Activated T-cell treated with anti-CD3 and anti-CD28 coated beads, Interleukin-2, amount 50 U/mL, for 24 hours (primary cell): ENCODE measurements at places on chromosomes 2 and 18.
A peak's percentile ranks its signal among the peaks of the same experiment; 100 is the strongest.

GRCh38 chr18:73636355-73636754 lies 511.3 kb downstream of the FBXO15 start:
- DNase-seq: no peak
- no peak overlapping the region for H3K27ac ChIP-seq
- no peak overlapping the region for H3K4me3 ChIP-seq
- H3K27me3 ChIP-seq: no peaks in the 10 kb centered on the region
- H3K36me3 ChIP-seq: no peaks in the 10 kb centered on the region
- no peaks in the 10 kb centered on the region for H3K4me1 ChIP-seq

DNA sequence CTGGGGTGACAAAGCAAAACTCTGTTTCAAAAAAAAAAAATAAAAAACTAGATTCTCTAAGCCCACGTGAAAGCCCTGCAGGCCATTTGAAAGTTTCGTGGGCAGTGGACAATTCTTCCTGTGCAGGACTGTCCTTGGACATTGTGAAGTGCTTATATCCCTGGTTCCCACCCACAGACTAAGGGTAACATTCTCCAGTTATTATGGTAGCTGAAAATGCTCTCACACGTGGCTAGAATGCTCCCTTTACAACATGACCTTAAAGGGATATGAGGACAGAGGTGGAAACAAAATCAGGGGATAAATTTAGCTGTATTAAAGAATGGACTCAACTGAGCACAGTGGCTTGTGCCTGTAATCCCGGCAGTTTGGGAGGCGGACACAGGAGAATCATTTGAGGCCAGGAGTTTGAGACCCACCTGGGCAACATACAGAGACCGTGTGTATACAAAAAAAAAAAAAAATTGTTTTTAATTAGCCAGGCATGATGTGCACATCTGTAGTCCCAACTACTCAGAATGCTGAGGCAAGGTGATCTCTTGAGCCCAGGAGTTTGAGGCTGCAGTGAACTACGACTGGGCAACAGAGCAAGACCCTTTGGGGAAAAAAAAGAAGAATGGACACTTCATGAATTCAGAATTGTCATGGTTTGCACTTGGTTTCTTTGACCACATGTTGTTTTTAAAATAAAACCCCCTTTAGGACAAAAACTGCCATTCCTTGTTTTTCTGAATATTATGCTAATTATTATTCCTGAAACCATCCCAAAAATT lies 167.9 kb downstream of the MGAT5 start:
- peaks cover 16% of the 10 kb centered on the region for H3K4me1 ChIP-seq
- DNase-seq: no peak
- H3K36me3 ChIP-seq: peaks cover 72% of the 10 kb centered on the region

DNA sequence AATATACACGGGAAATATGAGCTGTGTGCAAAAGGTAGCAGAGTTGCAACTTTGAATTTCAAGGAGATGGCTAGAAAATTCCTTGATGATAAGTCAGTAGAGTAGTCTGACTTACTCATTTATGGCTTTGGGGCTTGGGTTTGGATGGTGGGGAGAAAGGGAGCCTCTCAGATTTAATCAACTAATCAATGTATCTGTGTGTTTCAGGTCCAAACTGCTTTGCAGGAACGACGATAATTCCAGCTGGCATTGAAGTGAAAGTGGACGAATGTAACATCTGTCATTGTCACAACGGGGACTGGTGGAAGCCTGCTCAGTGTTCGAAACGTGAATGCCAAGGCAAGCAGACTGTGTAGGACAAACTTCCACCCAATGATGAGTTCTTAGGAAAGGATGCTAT lies 164.6 kb downstream of the VWC2L start:
- H3K27me3 ChIP-seq: peaks cover 8% of the 10 kb centered on the region
- no peak for DNase-seq
- no peaks in the 10 kb centered on the region for H3K36me3 ChIP-seq
- no peak overlapping the region for H3K27ac ChIP-seq
- no peak overlapping the region for H3K4me3 ChIP-seq

GRCh38 chr2:172693529-172694455 lies 41.9 kb upstream of the RAPGEF4 start:
- H3K4me3 ChIP-seq: no peak overlapping the region
- no peak for DNase-seq
- peak overlapping the region; percentile 72 for H3K27ac ChIP-seq
- H3K36me3 ChIP-seq: no peaks in the 10 kb centered on the region
- peaks cover 43% of the 10 kb centered on the region for H3K4me1 ChIP-seq
- no peaks in the 10 kb centered on the region for H3K27me3 ChIP-seq

GRCh38 chr2:158172719-158173118 lies 71.0 kb downstream of the UPP2 start:
- H3K27me3 ChIP-seq: peaks cover 22% of the 10 kb centered on the region
- H3K36me3 ChIP-seq: no peaks in the 10 kb centered on the region
- H3K4me3 ChIP-seq: no peak overlapping the region
- H3K27ac ChIP-seq: no peak overlapping the region
- DNase-seq: no peak

DNA sequence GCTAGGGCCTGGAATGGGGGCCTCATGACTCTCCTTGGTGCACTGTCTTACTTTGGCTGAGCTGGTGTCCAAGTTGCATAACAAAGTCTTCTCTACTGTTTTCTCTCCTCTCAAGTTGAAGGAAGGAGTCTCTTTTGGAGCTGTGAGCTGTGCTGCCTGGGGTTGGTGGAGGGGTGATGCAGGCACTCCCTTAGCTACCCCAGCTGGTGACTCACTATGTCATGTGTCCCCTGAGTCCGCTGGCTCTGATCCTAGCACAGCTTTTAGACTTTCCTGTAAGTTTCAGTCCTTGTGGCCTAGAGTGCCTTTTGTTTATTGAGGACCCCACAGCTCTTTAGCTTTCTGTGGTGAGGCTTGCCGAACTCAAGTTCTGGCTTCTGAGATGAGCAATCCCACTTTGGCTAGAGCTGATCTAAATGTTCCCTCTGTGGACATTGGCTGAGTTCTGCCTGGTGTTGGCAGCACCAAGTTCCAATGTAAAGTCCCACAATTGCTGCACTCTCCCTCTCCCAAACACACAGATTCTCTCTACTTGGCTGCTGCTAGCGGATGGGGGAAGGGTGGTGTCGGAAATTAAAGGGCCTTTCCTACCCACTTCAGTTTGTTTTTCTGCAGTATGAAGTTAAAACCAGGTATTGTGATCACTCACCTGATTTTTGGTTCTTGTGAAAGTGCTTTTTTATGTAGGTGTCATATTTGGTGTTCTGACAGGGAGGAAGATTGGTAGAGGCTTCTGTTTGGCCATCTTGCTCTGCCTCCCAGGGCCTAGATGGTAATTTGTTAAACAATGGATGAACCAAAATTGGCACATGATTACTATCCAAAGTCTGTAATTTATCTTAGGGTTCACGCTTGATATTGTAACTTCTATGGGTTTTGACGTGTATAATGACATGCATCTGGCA lies 83.2 kb downstream of the COMMD1 start:
- no peak overlapping the region for H3K27ac ChIP-seq
- no peak overlapping the region for H3K4me3 ChIP-seq
- no peaks in the 10 kb centered on the region for H3K27me3 ChIP-seq
- H3K4me1 ChIP-seq: no peaks in the 10 kb centered on the region

DNA sequence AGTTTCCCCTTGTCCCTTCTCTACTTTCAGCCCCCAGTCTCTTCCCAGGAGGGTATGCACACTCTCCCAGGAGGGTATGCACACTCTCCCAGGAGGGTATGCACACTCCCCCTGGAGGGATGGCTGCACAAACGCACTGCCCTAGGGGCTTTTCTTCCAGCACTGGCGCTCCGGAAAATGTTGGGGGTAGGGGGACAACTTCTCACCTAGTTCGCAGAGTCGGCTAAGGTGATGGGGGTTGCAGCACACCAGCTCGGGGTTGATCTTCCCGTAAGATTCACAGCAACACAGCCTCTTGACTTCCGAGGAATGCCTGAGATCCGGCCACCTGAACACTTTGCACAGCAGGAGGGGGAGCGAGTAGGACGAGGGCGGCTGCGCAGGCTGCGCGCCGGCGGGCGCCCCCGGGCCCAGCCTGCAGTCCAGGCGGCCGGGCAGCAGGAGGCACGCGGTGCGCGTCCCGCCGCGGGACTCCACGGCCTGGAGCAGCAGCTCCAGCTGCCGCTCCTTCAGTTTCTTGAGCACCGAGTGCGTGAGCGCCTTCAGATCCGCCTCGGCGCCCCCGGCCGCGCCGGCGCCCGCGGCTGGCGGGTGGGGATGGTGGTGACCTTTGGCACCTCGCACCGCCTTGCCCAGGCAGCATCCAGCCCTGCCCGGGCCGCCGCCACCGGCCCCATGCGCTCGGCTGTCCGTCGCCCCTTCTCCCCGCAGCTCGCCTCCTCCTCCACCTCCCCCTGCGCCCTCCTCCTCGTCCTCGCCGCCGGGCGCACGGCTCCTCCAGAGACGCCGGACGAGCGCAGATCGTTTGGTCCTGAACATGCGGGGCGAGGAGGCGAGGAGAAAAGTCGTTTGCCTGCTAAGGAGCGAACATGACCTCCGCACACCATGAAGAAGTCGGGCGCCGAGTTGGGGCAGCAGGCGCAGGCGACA lies 894 bp downstream of the SMAD7 start:
- H3K27me3 ChIP-seq: no peaks in the 10 kb centered on the region
- DNase-seq: peak; percentile 60
- H3K4me1 ChIP-seq: peaks cover 54% of the 10 kb centered on the region
- H3K4me3 ChIP-seq: peak overlapping the region; percentile 90
- H3K36me3 ChIP-seq: peaks cover 40% of the 10 kb centered on the region
